MCF 10A (cell line): ENCODE measurements at places on chromosomes 2 and 18. TPM values are rescaled to one million over a fixed set of nuclear protein-coding genes. Genes with fewer than 3 reads are reported as not detected.

GRCh38 chr2:205868053-205868452 is 185.8 kb downstream of the NRP2 start:
- DNase-seq, result no peak

DNA sequence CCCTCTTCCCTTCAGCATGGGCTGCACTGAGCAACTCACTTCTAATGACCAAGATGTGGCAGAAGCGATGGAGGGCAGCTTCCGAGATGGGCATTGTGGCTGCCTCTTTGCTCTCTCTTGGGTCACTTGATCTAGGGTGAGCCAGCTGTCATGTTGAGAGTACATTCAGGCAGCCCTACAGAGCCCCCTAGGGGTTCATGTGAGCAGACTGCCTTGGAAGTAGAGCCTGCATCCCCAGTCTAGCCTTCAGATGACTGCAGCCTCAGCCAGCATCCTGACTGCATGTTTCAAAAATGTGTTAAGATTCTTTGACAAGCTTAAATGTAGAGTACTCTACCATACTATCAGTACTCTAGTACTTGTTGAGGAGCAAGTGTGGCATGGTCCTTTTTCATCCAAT is 143.9 kb downstream of the NCK2 start:
- DNase-seq, result peak; percentile 32

DNA sequence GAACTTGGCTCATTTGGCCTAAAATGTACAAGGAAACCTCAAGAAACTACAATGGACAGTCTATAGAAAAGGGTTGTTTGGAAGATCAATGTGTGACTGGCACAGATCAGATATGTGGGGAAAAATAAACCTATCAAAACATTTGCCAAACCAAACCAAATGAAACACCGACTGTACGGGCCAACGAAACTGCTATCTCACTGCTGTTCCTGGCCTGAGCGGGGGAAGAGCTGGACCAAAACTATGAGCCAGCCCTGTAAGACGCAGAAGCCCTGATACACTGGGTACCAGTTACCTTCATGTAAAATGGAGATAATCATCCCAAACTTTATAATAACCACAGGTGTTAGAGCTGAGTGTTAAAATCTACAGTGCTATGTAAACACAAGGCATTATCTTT is 11.7 kb downstream of the CDC42EP3 start:
- no peak for DNase-seq

DNA sequence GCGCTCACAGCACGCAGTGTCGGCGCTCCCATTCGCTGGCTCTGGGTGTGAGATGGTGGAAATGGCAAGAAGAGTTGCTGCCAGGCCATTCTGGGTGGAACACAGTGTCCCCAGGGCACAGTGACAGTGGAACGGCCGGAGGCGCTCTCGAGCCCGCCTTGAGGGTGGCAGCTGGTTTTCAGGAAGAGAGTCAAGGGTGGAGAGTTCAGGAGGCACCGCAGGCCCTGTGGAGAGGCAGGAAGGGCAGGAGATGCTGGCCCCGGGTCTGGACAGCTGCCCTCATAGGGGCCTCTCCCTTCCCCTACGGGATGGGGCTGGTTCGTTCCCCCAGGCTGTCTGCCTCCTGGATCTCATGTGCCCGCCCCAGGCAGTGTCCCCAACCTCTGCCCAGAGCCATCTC is 12.5 kb downstream of the GPC1 start:
- no peak for DNase-seq

DNA sequence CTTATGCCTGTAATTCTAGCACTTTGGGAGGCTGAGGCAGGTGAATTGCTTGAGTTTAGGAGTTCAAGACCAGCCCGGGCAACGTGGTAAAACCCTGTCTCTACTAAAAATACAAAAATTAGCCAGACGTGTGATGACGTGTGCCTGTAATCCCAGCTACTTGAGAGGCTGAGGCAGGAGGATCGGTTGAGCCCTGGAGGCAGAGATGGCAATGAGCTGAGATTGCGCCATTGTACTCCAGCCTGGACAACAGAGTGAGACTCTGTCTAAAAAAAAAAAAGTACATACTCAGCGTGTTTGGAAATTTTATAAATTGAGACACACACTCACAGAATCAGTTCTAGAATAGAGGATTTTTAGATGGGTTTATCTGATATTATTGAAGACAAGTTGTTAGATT is 17.1 kb upstream of the GIGYF2 start:
- DNase-seq, result no peak

DNA sequence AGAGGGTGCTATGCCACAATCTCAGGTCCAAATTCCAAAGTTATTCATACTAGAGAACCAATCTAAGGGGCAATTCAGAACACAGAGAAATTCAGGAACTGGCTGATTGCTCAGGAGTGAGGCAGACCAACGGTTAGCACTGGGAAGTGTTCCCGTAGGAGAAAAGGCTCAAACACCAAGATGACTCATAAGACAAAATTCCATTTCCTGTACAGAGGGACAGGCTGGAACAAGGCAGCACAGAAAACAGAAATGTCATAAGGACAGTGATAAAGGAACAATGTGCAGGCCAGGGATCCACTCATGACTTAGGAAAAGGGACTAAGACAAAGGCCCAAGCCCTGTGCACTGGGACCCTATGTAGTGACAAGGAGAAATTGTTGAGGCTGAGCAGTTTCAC is 54.2 kb downstream of the PDE1A start:
- peak; percentile 85 for DNase-seq

Gene STPG4
- 0.83 TPM in 1 of 2 replicates, not detected in the other for total RNA-seq

- DNase-seq, result no peak
Observed at GRCh38 chr18:33372442-33372841, 68.1 kb downstream of the CCDC178 start.

Gene GATA6
- total RNA-seq, result 6.7 and 14.0 TPM in 2 replicates

Gene TMEM169
- 0.25 and 0.35 TPM in 2 replicates for total RNA-seq

DNA sequence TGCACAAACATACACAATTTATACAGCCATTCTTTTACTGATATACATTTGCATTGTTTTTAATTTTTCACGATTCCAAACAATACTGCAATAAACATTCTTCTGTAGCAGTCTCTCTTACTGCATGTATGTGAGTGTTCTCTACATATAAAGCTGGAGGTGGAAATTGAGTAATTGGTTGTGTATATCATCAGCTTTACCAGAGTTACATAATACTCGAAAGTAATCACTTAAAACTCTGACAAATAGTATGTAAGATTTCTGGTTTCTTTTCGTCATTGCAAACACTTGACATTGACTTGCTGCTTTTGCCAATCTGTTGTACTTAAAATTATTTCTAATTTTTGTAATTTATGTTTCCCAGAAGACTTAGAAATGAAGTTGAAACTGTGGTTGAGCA is 110.2 kb downstream of the TDRD15 start:
- DNase-seq, result no peak

DNA sequence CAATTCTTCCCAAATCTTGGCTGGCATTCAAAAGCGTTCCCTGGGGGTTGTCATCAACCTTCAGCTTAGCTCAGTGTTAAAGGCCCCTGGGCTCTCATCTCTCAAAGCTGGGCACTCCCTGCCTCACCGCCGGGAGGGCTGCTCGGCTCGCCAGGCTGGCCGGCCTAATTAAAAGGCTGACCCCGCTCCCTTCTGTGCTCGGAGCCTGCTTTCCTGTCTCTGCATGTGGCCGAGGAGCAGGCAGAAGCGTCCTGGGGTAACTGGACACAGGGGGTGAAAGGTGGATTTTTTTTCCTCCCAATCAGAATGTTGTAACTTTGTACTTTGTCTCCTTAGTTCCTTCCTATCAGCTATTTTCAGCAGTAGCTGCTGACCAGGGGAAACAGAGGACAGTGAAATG is 231.1 kb downstream of the GBX2 start:
- DNase-seq, result no peak

- DNase-seq, result no peak
Observed at GRCh38 chr2:189874586-189875320, 90.5 kb downstream of the PMS1 start.

- no peak for DNase-seq
Observed at GRCh38 chr2:30957591-30957990, 150.3 kb upstream of the CAPN13 start.

Gene MAP3K19
- not detected in 2 replicates for total RNA-seq

DNA sequence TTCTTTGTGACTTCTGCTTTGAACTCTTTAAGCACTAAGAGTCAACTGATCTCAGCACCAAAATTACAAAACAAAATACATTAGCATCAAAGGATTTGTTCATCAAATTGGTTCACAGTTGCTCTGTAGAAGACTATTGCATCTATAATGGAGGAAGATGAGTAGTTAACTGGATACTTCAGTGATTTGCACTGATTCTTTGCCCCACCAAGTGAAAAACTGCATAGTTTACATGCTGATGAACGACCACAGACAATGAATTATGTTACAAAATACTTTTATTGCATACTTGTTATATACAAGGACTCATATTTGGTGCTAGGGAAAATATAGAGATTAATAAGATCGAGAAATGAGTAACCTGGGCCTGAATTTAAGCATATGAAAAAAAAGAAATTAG is 107.2 kb downstream of the SCG2 start:
- DNase-seq, result no peak

Gene DNAH7
- 0.91 and 0.98 TPM in 2 replicates for total RNA-seq

DNA sequence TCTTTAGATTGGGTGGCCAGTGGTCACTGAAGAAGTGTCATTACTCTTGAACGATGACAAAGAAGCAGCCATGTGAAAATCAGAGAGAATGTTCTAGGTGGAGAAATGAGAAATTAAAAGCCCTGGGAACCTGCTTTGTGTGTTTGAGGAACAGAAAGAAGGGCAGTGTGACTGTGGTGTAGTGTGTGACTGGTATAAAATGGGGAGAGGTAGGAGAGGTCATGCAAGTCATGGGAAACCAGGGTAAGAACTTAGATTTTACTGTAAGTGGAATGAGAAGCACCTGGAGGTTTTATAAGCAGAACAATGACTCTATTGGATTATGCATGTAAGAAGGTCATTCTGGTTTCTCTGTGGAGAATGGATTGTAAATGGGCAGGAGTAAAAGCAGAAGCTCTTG is 12.2 kb downstream of the ICOS start:
- no peak for DNase-seq

Gene POTEI
- not detected in 2 replicates for total RNA-seq

GRCh38 chr2:192137451-192137850 is 57.3 kb downstream of the TMEFF2 start:
- DNase-seq, result peak; percentile 23

DNA sequence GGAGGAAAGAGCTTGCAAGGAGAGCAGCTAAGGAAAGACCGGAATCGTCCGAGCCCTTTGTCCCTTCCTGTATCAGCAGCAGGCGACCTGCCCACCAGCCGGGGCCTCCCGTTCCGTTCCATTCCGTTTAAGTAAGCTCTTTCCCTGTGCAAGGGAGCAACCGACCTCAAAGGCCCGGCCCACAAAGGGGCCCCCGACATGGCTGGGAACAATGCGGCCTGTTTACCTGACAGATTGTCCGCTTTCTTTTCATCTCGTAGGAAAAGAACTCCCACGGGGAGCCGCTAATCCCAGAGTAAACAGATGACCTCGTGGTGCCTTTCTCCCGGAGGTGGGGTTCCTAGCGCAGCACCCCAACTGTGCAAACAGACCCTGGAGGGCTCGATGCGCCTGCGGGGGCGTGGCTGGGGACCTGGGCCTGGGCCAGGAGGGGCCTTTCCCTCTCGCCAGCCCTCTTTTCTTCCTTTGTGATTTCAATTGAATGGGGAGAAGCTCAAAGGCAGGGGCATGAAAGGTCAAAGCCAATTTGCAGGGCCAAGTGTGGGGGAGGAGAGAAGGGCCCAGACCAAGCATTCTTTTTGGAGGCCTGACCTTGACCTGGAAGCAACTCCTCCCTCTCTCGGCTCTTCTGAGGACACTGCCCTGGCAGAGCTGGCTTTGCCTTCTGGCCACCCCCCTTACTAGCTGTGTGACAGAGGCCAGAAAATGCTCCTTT is 120.2 kb downstream of the INHBB start:
- DNase-seq, result no peak

Gene CDH2
- 14.6 and 15.1 TPM in 2 replicates for total RNA-seq

Gene FIGN
- total RNA-seq, result 9.0 and 11.7 TPM in 2 replicates

Gene IL1B
- total RNA-seq, result 5.4 and 5.5 TPM in 2 replicates

DNA sequence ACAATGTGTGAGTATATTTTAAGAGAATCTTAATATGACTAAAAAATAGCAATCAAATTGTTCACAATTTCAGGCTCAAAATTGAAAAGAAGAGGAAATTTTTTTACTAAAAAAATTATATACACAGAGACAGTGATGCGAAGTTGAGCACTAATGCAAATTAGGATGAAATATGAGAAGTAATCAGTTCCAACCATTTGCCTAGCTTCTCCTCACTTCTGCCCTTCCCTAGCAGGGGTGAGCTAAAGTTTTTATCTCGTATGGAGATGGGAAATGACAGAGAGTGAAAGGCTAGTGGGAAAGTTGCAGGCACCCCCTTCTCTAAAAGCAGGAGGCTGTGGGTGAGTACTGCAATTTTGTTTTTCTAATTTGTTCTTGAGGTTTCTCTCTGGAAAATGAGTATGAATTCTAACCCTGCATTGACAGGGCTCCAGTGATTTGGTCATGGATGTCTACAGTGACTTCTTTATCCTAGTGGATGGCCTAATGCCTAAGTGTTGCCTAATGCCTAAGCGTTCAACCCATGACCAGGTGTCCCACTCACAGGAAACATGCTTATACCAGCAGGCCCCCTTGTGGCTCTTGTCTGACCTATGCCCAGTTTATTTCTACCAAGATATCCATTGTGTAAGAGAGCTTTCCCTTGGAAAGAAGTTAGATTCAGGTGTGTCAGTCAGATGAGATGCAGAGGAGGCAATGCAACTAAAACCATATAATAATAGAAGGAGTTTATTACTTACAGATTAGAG is 78.0 kb upstream of the HNMT start:
- peak; percentile 65 for DNase-seq

Gene MOGAT1
- total RNA-seq, result not detected in 2 replicates

Gene EIF2AK2
- total RNA-seq, result 29.6 and 39.3 TPM in 2 replicates

DNA sequence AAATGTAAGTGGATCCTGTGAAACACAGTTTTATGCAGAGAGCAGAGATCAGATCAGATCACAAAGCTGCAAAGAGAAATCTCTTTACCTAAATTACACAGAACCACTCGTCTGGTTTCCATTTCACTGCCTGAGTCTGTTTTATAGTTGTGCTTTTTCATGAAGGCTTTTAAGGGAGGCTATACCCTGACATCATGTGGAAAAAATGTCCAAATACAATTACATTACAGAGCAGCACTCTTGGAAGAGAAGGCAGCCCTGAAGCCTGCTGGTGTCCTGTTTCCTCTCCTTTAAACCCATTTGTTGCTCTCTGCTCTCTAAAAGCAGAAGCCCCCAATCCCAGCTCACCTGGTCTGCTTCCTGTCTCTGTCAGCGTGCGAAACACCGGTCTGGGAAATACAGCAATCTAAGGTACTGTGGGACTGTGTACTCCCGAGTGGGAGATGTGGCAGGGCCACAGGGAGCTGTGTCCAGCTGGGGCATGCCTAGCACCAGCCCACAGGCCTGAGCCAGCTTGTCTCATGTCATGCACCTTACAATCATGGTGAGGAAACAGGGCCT is 24.8 kb upstream of the ZFP36L2 start:
- no peak for DNase-seq

GRCh38 chr2:3034856-3035255 is 342.8 kb downstream of the EIPR1 start:
- DNase-seq, result no peak

DNA sequence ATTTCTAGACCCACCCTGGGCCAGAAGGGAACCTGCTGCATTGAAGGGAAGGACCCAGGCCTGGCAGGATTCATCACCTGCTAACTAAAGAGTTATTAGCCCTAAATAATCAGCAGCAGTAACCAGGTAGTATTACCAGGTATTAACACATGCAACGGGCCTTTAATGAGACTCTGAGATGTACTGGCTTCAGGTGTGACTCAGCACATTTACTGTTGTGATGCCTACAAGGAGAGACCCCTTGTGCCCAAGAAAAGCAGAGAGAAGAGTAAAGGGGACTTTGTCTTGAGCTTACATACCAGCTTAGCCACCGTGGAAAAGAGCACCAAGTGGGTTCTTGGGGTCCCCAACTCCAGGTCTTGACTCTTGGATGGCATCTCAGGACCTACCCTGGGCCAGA is 243.1 kb upstream of the SLC39A10 start:
- no peak for DNase-seq

- no peak for DNase-seq
Observed at GRCh38 chr2:229330952-229331351, 59.9 kb upstream of the PID1 start.
